Uterus (tissue), 4 donors: ENCODE measurements at places on chromosomes 3 and 15.

- no peak for DNase-seq
Observed at GRCh38 chr3:145224886-145225285, 936.1 kb downstream of the PLOD2 start.

GRCh38 chr15:92161039-92161670 is 232.5 kb upstream of the ST8SIA2 start:
- DNase-seq: no peak

- DNase-seq: no peak
Observed at GRCh38 chr15:90394074-90394473, 6.0 kb downstream of the IQGAP1 start.

GRCh38 chr3:197336348-197336747 is 37.9 kb upstream of the DLG1 start:
- no peak for DNase-seq

DNA sequence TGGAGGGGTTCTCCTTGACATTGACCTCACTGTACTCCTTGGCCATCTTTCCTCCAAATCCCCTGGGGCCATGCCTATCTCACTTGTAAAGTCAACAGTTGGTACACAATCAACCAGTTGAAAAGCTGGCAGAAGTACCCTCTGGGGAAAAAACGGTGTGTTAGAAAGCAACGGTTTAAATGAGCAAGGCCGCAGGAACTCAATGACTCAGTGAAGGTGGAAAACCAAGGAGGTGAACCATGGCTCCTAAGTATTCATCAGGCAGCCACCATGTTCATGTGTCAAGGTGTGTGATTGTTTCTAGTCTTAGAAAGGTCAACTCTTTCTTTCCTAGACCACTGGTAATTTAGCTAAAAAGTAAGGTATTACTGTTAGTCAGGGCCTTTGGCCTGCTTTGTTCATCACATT is 130.9 kb upstream of the SATB1 start:
- DNase-seq: no peak

GRCh38 chr15:85445361-85445760 is 65.0 kb downstream of the AKAP13 start:
- no peak for DNase-seq

DNA sequence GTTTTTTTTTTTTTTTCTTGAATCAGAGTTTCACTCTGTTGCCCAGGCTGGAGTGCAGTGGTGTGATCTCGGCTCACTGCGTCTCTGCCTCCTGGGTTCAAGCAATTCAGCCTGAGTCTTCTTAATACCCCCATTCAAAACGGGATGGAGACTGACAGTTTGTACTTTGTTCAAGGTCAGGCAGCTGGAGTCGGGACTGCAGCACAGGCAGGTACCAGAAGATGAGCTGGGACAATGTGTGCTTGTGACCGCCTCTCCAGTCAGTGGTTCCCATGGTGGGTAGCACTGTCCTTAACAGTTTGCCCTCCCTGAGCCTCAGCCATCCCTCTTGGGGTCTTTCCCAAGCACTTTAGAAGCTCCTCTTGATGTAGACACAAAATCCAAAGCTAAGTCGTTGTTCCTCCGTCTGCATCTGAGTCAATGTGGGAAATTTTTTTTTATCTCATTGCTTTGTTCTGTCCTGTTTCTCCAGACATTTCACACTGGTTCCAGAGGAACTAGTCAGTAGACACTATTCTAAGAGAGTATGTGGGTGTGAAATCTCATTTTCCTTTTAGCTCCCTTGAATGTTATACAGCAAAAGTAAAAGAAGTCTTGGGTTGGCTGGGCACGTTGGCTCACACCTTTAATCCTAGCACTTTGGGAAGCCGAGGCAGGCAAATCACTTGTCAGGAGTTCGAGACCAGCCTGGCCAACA is 5.3 kb upstream of the TTLL13 start:
- no peak for DNase-seq

DNA sequence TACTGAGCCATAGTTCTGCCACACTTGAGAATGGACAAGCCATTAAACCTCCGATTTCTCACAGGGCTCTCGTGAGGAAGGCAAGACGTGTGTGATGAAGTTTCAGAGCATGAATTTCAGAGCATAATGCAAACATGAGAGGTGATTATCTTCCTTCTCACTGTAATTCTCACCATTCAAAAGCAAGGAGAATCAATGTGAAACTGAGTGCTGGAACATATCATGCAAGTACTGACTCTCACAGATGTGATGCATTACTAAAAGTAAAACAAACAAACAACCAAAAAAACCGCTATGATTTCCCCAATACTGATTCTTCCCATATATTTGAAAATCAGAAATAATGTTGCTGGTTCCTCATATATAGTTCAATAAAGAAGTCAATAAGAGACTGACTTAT is 23.7 kb downstream of the P3H2 start:
- no peak for DNase-seq

DNA sequence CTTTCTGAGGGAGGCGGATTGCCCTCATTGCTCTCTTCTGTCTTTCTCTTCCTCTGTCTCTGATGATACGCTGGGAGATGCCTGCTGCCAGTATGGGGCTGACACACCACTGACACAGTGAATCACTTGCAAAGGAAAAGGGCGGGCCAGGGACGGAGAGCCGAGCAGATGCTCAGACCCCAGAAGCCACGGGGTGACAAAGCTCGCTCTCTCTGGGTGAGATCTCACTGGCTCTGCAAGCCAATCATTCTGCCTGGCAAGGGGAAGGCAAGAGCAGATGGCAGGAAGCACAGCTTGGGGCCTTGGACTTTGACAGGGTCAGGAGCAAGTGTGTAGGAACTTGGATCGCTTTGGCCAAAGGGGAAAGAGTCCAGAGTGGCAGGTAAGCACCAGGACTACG is 198.7 kb downstream of the NTRK3 start:
- no peak for DNase-seq

DNA sequence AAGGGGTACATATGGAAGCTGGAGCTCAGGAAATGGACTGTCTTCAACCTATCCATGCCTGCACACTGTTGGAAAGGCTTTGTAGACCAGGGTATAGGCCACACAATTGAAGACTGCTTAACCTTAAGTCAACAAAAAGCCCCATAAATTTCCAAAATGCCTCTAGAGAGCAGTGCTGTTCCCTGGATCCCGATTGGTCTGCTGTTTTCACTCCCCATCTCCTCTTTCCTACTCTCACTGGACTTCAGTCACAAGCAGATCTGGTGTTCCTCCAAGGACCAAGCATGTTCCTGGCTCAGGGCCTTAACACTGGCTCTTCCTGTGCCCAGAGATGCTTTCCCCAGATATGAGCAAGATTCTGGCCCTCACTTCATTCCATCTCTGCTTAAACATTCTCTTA is 22.8 kb upstream of the LRRC34 start:
- no peak for DNase-seq

DNA sequence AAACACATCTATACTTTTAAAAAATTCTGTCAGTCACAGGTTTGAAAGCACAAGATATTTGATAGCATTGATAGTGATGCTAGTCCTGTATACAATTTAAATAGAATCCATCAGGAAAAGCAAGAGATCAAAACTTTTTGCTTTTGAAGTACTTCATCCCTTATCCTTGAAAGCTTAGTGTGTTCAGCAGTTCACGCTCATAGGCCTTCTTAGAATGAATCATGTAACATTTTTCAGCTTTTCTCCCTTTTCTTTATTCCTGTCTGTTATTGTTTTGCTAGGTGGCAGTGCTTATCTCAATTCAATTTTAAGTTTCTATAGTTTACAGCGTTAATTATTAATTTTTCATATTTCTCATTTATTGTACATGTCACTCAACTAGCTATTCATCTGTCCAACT is 69.1 kb downstream of the FGF7 start:
- DNase-seq: no peak

GRCh38 chr3:152109038-152109437 is 159.7 kb upstream of the MBNL1 start:
- no peak for DNase-seq

GRCh38 chr3:97827741-97828471 is 6.1 kb downstream of the CRYBG3 start:
- DNase-seq: no peak
